ENCODE measurements at places on chromosomes 7 and 10.

DNA sequence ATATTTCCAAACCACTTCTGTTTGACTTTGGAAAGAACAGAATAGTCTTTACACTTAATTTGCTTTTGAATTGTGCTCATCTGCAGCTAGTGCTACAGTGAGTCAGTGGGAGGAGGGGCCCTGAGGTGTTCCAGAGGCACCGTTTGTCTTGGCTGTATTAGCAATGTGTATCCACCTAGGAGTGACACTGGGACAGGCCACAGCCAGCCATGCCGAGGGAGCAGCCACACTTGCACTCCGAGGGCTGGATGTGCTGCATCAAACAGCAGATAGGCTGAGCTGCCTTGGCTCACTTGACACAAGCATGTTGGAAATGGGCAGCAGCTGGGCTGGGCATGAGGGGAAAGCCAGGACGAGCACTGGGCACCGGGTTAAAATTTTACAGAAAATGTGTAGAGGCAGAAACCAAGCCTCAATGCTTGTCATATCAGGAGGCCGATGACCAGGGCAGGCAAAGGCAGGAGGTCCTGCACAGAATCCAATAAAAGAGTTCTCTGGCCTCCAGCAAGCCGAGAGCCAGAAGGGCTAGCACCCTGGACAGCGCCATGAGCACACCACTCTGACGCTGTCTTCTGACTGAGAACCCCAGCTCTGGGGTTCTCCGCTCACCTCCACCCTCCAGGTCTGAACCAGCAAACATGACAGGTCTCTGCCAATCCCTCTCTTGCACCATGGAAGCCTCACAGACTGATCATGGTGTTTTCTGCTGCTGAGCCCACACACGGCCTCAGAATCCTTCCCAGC lies 163.3 kb downstream of the GRID1 start:
- DNase-seq = no peak

DNA sequence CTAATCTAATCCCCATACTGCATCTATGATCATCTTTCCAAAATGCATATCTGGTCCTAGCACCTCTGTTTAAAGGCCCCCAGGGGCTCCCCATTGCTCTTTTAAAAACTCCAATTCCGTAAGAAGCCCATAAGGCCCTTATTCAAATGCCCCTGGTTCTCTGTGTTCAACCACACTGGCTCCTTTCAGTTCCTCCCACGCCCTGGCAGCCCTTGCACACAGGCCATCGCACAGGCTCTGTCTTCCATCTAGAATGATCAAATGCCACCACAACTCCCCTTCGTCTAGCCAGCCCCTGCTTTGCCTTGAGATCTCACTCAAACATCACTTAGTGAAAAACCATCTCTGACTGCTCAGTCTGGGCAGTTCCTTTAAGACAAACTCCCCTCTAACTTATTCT lies 112.9 kb upstream of the LYZL2 start:
- peak; percentile 48 for DNase-seq

- DNase-seq = no peak
Measured at GRCh38 chr10:33260403-33261149, 73.9 kb downstream of the NRP1 start.

- DNase-seq = no peak
Measured at GRCh38 chr7:38189231-38189938, 11.3 kb downstream of the STARD3NL start.

DNA sequence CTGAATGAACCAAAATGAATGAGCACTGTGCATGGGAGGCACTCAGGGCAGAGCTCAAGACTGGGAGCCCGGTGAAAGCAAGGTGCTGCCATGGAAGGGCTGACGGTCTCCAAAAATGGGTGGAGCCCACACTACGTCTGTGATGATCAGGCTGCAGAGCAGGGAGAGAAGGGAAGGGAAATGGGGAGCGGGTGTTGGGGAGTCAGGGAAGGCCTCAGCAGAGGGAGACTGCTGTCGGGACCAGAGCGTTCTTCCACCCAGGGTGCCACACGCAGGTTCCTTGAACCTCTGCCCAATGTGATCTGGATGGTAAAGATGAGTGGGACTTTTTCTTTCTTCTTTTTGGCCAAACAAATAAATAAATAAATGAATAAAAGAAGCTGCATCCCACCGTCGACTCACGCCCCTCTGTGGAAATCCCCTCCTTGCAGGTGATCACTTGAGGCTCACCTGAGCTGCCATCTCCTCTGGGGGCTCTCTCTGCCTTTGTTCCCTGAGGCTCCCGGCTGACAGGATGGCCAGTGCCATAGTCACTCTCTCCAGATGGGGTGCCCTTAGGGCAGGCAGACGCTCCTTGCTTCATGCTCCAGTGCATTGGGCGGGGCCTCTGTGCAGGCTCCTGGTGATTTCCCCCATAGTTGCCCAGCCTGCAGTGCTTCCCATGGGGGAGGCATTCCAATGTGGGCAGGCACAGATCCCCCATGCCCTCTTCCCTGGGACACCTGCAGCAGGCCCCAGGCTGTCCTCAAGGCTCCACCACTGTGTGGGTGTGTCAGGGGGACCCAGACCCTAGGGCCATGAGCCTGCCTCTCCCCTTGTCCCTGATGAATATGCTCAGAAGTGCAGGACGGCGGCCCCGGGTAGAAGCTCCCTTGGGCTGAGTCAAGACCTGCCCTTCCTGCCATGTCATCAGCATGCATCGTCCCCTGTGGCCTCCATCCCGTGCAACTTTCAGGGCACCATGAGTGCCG lies 131.8 kb downstream of the PTPN20 start:
- no peak for DNase-seq

DNA sequence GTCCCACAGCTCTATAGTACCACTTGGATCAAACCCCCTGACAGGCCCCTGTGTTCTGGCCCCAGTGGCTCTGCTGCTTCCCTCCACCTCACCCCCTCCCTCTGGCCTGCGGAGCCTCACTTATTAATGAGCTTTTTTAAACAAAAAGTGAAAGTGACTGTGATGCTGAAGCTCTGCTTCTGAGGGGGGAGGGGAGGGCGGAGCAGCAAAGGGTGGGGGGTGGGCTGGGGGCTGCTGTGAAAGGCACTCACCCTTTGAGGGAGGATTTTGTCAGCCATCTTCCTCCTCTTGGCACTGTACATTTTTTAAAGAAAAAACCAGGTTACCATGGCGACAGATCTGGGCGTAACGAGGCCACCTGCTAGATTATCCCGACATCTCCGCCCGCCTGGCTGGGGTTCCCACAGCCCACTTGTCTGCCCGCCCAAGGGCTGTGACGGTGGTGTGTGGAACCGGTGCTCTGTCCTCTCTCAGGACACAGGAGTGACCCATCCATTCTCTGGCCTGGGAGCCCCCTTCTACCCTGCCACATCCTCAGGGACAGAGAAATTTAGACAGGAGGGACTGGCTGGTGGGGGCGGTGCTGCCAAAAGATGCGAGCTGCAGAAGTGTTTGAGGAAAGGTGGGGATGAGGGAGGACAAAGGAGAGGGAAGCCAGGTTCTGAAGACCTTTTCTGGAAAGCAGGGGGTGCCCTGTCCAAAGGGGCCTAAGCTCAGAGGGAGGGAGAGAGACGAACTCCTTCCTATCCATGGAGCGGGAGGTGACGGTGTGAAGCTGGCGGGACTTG lies 4.9 kb downstream of the SMARCD3 start:
- no peak for DNase-seq

- DNase-seq = no peak
Measured at GRCh38 chr7:16881844-16882243, at the start of gene AGR3. Gene AGR3, minus strand, starts transcription at chr7:16881983. Its CDS starts 3,365 bp downstream, at chr7:16878618.

GRCh38 chr10:34281661-34282582 lies 533.2 kb downstream of the PARD3 start:
- peak; percentile 41 for DNase-seq

DNA sequence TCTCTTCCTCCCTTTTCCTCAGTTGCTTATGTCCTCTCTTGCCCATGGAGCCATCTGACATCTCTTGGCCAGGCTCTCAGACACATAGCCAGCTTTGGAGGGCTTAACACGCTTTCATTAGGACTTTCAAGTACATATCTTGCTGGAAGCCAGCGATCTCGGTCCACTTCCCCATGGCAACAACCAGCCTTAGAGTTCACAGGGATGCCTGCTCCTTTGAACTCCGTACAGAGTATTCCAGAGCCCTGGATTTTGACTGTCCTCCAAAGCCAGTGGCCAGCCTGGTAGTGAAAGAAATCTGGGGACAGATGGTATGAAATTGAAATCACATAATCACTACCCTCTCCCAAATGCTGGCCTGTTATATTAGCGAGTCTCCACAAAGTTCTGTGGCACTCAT lies 370.5 kb upstream of the NPVF start:
- no peak for DNase-seq

GRCh38 chr7:118182593-118183427 lies 1.2 kb upstream of the LSM8 start:
- DNase-seq = peak; percentile 7

DNA sequence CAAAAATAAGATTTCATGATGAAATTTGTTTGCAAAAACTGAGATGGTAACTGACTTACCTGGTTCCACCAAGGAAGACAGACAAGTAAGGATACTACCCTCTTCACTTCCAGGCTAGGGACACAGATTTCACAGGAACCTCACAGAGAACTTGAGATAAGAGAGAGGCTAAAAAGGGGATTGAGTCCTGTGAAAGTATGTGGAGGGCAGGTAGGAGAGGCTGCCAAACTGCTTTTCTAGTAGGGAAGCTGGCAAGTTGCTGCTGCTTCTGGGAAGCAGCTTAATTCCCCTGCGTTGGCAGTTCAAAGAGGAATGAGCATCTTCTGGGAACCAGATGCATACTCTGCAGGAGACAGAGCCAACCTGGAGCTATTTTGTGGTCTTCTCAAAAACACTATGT lies 841.6 kb downstream of the CCSER2 start:
- no peak for DNase-seq

GRCh38 chr10:97761331-97761865 lies 10.4 kb downstream of the SFRP5 start:
- no peak for DNase-seq

DNA sequence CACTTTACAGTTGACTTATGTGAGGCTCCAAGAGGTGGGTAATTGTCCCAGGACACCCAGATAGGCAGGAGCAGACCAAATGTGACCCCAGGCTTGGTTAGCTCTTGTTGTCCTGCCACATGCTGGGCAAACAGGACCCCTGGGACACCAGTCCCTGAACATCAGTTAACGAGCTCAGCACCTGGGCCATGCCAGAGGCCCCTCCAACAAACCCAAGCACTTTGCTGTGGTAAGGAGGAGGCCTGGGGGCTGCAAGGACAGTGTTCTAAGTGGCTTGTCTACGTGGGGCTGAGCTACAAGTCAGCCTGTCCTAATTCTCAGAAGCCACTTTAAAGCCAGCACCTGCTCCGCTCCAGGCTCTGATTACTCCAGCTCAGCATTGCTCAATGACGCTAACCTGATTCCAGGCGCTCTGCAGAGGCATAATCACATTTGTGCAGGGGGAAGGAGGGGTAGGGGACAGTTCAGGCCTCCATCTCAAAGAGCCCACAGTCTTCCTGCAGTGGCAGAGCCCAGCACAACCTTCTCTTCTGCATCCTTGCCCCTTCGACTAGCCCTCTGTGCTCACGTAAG lies 57.2 kb downstream of the DDC start:
- DNase-seq = no peak

DNA sequence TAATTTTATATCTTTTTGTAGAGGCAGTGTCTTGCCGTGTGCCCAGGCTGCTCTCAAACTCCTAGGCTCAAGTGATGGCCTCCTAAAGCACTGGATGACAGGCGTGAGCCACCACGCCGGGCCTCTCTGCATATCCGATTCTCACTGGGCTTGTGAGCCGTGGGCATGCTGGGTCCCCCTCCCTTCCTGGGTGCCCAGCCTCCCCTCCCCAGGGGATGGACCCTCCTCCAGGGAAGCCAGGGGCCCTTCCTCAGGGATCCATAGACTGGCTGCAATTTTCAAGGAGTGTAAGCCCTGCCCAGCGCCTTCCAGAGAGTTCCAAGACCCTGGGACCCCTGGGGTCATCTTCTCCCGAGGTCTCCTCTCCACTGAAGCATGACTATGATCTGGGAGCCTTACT lies 23.7 kb upstream of the ELFN1 start:
- no peak for DNase-seq

DNA sequence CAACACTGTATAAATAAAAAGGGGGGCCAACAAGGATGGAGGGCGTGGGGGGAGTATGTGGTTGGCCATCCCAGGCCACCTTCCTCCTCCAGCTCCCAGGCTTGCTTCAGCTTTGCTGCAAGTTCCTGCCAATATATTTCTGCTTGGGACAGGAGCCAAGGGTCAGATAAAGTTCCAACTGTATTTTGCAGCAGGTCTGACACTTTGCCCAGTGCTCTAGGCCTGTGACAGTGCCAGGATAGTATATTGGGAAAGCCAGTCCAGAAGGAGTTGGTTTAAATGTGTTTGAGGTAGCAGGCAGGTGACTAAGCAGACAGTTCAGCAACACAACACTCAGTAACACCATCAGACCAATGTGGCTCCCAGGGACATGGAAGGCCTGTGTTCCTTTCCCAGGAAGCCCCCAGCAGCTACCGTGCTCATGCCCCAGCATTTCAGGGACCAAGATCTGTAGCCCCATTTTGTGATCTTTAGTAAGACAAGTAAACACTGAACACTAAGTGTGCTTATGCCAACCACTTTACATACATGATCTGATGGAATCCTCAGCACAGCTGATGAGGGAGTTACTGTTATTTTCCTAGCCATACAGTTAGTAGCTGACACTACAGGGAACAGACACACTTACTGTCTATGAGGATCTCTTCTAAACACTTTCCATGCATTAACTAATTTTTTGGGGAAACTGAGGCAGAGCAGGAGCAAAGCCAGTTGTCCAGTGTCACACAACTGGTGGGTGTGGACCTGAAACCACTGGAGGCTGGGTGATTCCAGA lies 38.9 kb downstream of the DNAJB12 start:
- no peak for DNase-seq

DNA sequence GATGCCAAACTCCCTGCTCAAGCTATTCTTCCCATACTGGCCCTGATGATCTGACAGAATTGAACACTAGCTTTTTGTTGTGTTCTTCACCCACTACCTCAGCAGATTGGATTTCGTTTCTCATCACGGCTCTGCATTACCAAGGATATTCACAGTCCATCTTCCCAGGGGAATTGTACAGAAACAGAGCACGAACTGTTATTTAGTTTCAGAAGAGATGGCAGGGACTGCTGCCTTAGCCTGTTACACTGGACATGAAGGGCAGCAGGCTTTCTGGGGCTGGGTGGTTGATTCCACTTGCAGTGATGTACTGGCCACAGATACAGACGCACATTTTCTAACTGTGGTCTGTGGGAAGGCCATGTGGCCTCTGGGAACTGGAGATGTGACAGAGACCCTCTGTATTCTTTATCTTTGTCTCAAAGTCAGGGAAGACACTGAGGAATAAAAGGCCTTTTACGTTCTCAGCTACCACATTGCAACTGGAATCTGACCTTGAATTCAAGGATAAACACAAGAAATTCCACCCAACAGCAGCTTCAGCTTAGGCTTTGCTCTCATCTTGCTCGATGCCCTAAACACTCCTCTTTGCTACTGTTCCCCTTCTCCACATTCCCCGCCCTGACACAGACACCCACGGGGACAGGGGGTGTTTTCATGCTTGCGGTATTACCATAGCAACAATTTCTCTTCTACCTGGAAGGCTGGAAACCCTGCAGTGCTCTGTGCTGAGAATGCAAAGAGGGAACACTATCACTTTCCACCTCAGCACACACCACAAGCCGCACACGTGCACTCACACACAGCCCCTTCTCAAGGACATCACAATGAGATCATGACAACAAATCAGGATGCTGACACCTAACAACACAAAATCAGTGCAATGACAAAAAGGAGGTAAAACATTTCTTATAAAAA lies 81.7 kb downstream of the RNF216 start:
- peak; percentile 73 for DNase-seq

GRCh38 chr7:110486549-110486948 lies 604.4 kb upstream of the LRRN3 start:
- no peak for DNase-seq

Measured in GM06990 (cell line).